Skeletal muscle cell (primary cell): ENCODE measurements at places on chromosomes 3 and 15.

- no peak for DNase-seq
Observed at GRCh38 chr15:29207758-29208108, 61.9 kb downstream of the NSMCE3 start.

- peak; percentile 25 for DNase-seq
Observed at GRCh38 chr3:100615684-100616083, 6.3 kb downstream of the ADGRG7 start.

DNA sequence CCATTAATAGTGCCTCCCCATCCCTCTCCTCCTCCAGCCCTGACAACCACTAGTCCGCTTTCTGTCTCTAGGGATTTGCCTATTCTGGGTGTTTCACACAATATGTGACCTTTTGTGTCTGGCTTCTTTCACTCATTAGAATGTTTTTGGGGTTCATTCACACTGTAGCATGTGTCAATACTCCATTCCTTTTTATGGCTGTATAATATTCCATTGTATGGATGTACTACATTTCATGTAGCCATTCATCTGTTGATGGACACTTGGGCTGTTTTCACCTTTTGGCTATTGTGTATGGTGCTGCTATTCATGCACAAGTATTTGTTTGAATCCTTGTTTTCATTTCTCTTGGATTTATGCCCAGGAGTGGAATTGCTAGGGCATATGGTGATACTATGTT is 16.5 kb downstream of the GRK7 start:
- DNase-seq: no peak

- no peak for DNase-seq
Observed at GRCh38 chr15:48965972-48966371, 2.3 kb upstream of the SHC4 start.

DNA sequence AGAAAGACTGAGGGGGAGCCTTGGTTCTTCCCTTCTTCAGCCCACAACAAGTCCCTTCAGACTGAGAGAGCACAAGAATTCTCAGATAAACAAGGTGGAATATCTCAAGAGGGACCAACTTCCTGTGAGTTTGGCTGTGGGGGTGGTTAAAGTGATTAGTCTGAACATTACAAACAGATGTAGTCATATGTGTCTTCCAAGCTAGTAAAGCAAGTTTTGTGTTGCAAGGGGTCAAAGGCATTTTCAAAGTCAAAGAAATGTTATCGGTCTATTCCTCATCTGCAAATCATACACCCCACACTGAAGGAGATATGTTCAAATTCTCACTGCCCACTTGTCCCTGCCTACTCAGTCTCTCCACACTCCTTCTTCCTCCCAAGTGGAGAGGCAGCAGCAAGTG is 242.5 kb downstream of the FAM43A start:
- no peak for DNase-seq

GRCh38 chr15:74505837-74506514 is 35.0 kb upstream of the ARID3B start:
- no peak for DNase-seq

- DNase-seq: no peak
Observed at GRCh38 chr3:127000761-127001160, 17.8 kb downstream of the PLXNA1 start.

DNA sequence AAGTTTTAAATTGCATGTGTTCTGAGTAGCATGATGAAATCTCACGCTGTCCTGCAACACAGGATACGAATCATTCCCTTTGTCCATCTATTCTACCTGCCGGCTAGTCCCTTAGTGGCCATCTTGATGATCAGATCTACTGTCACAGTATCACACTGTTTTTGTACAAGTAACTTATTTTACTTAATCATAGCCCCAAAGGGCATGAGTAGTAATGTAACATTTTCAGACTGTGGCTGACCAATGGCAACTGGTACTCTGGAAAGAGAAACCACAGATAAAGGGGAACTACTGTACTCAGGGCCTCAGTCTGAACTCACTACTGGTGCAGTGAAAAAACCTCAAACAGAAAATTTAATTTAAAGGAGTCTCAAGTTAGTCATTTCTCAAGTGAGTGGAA is 127.3 kb upstream of the MRPL3 start:
- DNase-seq: peak; percentile 43

DNA sequence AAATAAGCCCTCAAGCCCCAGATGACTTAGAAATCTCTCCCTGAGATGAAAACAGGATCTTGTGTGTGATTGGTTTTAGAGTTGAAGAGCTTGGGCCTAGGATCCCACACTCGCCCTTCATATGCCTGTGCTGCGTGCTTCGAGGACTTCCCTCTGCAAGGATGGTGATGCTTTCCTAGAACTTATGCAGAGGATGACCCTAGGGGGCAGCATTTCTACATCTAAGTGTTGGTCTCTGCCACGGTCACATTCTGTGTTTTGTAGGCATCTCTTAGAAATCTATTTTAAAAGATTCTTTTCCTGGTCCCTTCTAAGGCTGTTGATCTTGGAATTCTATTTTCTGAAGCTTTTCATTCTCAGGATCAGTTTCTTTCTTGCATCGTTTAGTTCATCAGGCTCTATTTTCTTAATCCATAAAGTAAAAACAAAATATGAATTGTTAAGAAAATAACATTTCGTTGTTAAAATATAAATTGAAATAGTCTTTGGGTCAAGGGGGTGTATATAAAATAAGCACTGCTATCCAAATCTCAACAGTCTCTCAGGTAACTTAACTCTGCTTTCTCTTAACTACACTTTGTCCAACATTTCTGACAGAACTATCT is 45.7 kb downstream of the WDR76 start:
- peak; percentile 43 for DNase-seq

GRCh38 chr15:95733931-95734330 is 596.6 kb upstream of the NR2F2 start:
- no peak for DNase-seq

DNA sequence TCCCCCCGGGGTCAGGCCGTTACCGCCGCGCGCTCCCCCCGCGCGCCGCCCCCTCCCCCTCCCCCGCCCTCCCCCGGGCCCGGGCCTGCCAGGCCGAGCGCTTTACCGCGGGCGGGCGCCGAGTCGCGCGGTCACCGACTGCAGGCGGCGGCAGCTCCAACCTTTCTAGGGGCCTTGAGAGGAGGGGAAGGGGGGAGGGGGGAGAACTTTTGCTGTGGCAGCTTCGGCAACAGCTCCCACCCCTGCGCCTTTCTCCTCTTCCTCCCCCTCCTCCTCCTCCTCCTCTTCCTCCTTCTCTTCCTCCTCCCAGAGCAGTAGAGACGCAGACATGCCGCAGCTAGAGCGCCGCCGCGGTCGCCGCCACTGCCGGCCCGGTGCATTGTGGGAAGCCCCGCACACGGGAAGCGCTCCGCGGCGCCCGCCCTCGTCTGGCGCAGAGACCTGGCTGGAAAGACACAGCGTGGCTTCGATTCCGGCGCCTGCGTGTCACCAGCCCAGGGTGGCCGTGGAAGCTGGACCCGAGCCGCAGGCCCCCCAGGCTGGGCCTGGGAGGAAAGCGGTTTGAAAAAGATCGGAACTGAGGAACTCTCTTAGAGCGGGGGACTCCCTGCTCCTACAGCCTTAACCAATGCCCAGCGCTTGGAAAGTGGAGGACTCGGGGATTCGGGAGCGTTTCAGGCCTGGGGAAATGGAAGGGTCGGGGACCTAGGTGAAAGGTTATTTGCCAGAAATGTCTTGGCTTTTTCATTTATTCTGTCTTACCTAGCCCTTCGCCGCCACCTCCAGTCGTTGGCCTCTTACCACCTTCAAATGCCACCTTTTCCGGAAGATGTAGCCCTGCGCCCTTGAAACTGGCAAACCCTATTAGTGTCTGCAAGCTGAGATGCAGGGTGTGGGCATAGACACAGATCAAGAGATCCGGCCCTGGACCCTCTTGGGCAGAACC is at the start of gene ZNF148:
ZNF148 (minus strand) TSS at position 330 of the 946 bp plus-strand sequence. CDS start 61,685 bp downstream, outside the sequence.
- peak; percentile 64 for DNase-seq

GRCh38 chr3:99498550-99499234 is 139.7 kb upstream of the COL8A1 start:
- DNase-seq: no peak

DNA sequence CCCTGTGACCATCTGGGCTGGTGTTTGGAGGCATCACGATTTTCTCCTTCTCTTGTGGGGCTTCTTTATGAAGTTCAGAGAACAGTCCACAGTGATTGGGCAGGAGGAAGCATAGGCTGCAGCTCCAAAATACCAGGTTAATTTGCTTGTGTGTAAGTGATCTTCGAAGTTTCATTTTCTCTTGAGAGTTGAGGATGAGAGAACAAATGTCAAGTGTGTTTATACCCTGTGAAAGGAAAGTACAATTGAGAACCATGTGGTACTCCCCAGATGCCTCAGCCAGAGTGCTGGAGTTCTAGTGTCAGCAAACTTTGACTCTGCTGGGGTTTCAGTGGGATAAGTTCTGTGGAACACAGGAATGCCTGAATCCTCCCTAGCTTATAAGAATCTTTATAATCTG is 357.1 kb upstream of the CFAP20DC start:
- DNase-seq: no peak

DNA sequence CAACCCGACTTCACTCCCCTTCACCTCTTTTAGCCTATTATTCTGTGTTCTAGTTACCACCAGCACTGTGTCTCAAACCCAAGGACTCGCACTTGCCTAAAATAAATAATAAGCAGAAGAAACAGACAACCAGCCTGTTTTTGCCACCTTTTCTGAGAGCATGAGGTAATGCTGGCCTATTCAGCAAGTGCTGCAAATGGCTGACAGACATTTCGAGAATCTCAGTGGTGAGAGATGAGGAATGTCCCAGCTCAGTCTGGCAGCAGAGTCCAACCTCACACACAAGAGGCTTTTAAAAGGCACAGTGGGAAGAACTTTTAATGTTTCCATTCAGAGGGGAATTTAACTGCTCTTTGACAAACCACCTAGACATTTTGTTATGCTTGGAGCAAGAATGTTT is 143.3 kb upstream of the GMNC start:
- no peak for DNase-seq

DNA sequence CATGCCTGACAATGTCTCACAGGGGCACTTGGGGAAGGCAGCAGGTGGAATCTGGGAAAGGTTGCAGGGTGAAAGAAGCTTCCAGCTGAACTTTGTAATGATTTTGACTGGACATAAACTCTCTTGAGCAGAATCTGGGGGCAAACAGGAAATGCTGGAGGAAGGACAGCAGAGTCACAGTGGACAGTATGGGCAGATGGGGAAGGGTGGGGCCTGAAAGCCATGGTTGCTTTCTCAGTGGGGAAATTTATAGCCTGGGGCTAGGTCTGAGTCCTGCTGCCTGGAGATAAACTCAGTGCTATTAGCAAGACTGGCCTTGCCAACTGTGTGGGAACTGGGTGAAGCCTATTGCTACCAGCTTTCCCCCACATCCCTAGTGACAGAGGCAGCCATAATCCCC is 203.2 kb downstream of the OSBPL10 start:
- DNase-seq: no peak

- peak; percentile 7 for DNase-seq
Observed at GRCh38 chr3:25259871-25260270, 168.2 kb upstream of the RARB start.

DNA sequence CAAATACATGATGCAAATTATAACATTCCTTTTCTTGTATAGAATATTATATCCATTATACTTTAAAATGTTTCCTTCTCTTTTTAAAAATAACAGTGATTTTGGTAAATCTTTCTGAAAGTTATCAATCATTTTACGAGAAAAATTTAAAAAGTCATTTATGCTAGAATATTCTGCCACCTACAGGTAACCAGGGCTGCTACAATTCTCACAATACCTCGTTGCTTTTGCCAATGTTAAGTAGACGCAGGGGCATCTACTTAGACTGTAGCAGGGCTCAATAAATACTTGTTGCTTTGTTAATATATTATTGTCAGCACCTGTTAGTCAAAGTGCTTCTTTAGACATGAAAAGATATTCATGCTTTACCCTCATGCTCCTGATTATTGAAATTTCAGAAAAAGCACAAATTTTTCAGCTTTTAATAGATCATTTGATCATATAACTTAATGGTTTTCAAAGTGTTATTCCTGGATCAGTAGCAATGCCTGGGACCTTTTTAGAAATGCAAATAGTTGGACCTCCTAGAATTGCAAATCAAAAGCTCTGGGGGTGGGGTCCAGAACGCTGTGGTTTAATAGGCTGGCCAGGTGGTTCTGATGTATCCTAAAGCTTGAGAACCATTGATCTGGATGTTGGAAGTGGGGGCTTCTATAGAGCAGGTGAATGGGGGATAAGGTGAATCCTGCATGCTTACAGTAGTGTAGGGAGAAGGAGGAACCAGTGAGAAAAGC is 223.6 kb upstream of the PDZRN3 start:
- DNase-seq: no peak

DNA sequence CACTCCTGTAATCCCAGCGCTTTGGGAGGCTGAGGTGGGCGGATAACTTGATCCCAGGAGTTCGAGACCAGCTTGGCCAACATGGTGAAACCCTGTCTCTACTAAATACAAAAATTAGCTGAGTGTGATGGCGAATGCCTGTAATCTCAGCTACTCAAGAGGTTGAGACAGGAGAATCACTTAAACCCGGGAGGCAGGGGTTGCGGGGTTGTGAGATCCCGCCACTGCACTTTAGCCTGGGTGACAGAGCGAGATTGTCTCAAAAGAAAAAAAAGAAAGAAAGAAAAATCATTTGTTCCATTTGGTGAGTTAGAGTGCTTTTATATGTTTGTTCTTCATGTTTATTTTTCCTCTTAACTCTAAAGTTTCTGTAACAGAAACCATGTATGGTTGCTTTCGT is 7.3 kb downstream of the NCK1 start:
- DNase-seq: no peak

- DNase-seq: no peak
Observed at GRCh38 chr15:90597577-90597976, 67.9 kb downstream of the CRTC3 start.

- DNase-seq: no peak
Observed at GRCh38 chr3:13119471-13120220, 46.4 kb upstream of the IQSEC1 start.

- DNase-seq: no peak
Observed at GRCh38 chr3:154792828-154793227, 287.3 kb upstream of the MME start.

GRCh38 chr3:136942803-136943202 is 15.0 kb upstream of the IL20RB start:
- DNase-seq: no peak

DNA sequence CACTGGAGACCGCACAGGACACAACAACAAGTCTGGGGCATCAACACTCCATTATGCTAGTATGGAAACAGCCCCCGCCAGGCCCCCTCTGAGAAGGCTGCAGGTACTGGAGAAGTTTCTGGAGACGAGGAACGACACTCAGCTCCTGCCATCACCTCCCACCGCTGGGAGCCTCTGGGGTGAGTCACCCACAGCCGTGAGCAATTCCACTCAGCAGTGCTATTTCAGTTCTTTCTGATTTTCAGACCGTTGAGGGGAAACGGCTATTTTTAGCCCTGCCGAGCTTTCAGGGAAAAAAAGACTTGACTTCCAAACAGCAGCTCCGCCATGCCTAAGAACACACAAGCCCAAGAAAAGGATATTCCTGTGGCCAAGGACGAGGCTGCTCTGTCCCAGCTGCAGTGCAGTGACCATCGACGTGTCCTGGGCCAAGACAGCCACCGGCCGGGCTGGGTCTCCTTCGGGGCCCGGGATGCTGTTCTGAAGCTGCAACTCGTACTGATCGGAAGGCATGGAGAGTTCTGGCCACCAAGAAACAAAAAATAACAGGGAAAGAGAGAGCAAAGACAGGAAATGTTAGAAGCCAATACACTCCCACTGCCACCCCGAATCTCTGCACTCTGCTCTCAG is 40.8 kb downstream of the NUP210 start:
- peak; percentile 30 for DNase-seq
